ENCODE measurements at places on chromosomes 13 and 19.

DNA sequence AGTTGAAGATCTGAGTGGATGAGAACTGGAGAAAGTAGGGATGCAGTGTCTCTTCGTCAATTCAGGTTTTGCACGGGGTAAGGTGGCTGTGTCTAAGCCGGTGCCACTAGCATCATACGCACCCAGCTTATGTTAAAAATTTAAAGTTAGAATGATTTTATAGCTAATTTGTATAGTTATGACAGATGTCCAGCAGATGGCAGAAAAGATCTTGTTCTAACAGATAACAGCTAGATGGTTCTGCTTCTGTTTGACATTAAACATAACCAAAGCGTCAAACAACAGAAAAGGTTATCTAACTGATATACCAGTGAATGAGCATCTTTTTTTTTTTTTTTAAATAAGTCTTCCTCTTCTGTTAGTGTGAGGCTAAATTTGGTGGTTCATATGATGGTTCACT lies 18.8 kb upstream of the EDDM13 start:
- peak; percentile 43 for DNase-seq

GRCh38 chr13:37229931-37230330 lies 124.5 kb upstream of the CSNK1A1L start:
- no peak for DNase-seq

GRCh38 chr19:40469011-40469410 lies 2.2 kb downstream of the SPTBN4 start:
- no peak for DNase-seq

- no peak for DNase-seq
These were observed 63.5 kb upstream of the ANKRD10 start for GRCh38 chr13:110978390-110978789.

DNA sequence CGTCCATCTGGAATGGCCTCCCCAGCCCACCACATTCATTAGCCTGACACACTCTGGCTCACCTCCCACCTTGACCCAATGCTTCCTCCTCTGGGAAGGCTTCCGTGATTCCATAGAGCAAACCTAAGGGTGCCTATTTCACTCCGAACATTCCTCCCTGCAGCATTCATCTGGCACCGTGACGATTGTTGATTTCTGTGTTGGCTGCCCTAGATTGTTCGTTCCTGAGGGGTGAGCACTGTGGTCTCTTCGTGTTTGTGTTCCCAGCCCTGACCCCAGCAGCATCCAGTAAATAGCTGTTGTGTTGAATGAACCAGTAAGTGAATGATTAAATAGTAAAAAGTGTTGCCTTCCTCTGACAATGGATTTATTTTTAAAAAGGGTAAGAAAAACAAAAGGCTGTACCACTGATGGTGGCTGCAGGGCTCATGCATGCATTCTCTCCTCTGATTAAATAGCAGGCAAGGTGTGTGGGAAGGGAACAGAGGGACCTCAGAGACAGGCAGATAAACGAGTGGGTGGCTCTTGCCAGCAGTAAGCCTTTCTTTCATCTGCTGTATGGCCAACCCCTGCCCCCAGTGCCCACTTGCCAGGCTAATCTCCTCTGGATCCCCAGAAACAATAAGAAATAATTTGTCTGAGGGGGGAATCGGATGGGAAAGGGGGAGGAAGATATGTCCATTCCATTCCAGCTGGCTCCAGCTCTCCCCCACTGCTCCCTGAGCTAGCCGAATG lies 48.4 kb upstream of the CACNA1A start:
- DNase-seq: no peak

GRCh38 chr13:21825186-21825585 lies 154.3 kb downstream of the FGF9 start:
- no peak for DNase-seq

- DNase-seq: no peak
These were observed 35.9 kb downstream of the NAXD start for GRCh38 chr13:110651271-110651670.

DNA sequence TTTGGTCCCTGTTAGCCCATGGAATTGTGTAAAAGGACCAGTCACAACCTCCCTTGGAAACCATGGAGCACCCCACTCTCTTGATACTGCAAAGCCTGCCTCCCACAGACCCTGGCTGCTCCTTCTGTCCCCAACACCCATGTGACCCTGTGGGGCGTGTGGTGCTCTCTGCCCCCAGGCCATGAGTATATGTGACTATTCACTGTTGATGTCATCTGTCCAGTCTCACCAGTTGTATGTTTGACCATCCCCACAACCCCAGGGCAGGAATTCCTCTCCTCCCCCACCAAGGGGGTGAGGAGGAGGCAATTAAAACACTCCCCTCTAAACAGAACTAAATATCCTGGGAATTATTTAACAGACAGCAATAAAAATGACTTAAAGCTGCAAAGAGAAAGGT lies 35.2 kb downstream of the KCTD15 start:
- no peak for DNase-seq

DNA sequence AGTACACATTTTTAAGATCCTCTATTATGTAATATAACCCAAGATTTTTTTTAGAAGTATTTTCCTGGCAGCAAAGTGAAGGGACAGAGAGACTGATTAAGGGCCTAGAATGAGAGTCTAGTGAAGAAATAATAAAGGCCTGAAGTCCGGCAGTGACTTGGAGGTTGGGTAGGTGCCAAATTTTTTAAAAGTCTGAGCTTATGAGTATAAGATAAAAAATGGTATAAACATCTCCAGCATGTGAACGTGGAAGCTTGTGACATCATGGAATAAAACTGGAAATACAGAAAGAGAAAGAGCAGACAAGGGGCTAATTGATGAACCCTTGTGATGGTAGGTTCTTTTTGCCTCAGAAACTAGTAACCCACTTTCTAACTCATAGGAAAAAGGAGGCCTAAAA lies 174.6 kb downstream of the SUCLA2 start:
- DNase-seq: no peak

DNA sequence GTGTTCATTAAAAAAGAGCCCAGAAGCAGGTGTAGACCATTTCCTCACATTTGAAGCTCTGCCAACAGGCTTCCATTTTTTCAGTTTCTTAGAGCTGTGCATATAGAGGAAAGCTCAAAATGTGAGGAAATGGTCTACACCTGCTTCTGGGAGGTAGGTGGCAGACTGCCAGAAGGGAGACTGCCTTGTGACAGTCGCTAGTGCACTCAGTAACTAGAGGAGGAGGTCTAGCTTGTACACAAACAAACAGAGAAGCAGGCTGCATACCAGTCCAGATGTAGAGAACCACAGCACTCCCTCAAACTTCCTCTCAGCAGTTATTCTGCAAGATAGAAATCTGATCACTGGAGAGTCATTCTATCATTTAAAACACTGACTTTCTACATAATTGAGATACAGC lies 800.2 kb downstream of the EFNB2 start:
- DNase-seq: no peak

GRCh38 chr19:50939596-50939995 lies 13.2 kb downstream of the KLK5 start:
- no peak for DNase-seq

DNA sequence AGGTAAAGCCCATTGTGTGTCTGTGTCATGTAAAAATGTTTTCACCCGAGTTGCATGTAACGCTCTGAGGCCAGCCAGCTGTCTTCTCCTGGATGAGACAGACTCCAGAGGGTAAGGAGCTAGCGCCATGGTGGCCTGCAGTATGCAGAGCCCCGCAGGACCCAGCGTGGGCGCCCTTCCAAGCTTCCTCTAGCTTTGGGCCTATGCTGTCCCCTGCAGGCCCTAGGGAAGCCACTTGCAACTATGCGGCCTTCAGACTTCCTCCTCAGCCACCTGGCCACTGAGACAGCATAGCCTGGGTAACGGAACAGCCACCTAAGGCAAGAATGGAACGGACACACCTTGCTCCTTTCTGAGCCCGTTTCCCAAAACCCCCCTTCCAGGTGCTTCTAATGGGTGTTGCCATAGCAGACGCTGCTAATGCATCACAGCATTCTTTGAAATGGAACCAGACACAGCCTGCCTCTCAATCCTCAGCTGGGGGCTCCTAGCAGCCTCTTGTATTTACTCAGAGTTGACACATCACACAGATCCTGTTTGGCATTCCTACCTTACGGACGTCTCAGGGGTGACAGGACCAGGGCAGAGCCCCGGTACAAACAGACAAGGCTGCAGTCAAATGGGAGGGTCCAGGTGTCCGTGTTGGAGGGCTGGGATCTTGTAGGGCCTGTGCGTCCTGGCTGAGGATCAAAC lies 6.2 kb downstream of the FAM32A start:
- DNase-seq: no peak

- DNase-seq: no peak
These were observed 1.7 kb downstream of the GAPDHS start for GRCh38 chr19:35534803-35535480.

DNA sequence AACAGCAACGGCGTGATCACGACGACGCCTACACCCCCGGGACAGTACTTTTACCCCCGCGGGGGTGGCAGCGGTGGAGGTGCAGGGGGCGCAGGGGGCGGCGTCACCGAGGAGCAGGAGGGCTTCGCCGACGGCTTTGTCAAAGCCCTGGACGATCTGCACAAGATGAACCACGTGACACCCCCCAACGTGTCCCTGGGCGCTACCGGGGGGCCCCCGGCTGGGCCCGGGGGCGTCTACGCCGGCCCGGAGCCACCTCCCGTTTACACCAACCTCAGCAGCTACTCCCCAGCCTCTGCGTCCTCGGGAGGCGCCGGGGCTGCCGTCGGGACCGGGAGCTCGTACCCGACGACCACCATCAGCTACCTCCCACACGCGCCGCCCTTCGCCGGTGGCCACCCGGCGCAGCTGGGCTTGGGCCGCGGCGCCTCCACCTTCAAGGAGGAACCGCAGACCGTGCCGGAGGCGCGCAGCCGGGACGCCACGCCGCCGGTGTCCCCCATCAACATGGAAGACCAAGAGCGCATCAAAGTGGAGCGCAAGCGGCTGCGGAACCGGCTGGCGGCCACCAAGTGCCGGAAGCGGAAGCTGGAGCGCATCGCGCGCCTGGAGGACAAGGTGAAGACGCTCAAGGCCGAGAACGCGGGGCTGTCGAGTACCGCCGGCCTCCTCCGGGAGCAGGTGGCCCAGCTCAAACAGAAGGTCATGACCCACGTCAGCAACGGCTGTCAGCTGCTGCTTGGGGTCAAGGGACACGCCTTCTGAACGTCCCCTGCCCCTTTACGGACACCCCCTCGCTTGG lies 966 bp downstream of the JUNB start:
- peak; percentile 29 for DNase-seq

DNA sequence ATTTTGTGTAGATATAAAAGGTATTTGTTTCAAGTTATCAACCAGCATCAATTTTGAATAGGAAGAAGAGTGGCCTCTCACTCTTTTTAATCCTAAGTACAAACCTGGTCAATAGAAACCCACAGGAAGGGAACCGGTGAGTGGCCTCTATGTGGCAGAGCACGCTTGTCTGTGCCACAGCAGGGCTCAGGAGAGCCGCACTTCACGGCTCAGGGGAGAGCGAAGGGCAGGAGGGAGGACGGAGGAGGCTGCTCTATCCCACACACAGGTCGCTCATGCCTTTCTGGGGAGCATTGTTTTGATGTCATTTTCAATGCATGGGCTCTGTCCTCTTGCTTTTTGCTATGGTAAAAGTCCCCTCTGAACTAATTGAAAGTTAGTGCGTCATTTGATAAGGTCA lies 57.2 kb downstream of the TNFRSF19 start:
- DNase-seq: no peak

DNA sequence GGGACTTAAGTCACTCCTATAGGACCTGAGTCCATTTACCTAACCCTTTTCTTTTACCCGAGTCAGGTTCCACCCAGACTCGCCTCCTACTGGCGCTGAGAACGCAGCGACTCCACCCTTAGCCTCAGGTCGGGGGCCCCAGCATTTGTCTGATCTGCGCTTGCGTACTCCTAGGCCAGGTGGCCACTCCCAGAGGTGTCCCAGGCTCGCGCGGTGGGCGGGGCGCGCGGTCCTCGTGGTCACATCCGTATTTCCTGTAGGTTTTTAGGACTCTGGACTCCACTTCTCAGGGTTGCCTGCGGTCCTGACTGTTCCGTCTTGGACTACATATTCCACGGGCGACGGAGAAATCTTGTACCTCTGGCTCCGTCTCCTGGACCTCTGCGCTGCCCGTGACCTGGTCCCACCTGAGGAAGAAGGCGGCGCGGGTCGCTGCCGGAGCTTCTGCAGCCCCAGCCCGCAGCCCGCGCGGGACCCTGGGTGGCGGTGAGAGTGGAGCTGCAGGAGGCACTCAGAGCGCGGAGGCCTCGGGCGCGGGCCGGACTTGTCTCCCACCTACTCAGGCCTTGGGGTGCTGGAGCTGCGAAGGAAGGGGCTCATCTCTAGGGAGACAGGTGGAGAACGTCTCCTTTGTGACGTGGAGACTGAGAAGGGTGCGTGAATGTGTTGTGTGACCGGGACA lies 11.0 kb upstream of the ZNF573 start:
- DNase-seq: no peak

DNA sequence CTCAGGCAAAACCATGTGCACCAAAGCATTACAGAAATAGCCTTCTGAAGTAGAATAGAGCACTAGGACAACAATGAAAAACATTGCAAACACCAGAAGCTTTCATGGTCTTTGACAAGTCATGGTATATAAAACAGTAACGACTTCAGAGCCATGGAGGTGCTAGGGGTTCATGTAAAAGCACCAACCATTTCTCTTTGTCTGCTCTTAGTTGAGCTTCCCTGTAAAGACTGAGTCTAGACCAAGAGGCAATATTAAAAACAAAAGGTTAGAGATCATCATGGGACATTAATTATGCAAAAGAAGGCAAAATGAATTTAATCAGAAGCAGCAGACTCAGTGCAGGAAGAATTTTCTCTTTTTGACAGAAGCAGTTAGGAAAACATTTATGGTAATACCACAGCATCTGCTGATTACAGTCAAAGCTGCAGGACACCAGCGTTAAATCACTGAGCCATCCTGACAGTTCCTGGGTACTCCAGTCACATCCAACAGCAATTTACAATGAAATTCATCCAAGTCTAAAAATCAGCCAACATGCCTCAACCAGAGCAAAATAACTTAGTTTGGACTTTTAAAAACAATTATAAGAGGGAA lies 476.8 kb downstream of the DIAPH3 start:
- no peak for DNase-seq
